ENCODE measurements at places on chromosomes 7 and 10.

GRCh38 chr7:109694149-109695071 lies 1124.7 kb downstream of the DNAJB9 start:
- no peak for DNase-seq

DNA sequence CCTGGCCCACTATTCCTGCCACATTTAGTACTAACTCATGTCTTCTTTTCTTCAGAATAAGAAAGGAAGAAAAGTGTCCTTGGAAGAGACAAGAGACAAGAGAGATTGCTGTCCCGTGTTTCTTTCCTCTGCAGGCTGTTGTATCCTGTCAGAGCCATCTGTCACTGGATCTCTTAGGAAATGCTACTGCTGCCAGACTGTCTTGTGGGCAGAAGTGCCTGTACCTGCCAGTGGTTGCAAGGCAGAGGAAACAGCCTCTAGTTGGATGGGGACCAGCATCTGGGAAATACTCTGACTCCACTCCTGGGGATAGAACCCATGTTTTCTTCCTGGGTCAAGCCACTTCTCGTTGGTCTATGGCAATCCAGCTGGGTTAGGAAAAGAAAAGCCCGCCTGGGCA lies 16.7 kb upstream of the MAP3K8 start:
- DNase-seq = no peak

- peak; percentile 95 for DNase-seq
Observed at GRCh38 chr7:6640246-6640721, 3.2 kb downstream of the ZNF316 start.

DNA sequence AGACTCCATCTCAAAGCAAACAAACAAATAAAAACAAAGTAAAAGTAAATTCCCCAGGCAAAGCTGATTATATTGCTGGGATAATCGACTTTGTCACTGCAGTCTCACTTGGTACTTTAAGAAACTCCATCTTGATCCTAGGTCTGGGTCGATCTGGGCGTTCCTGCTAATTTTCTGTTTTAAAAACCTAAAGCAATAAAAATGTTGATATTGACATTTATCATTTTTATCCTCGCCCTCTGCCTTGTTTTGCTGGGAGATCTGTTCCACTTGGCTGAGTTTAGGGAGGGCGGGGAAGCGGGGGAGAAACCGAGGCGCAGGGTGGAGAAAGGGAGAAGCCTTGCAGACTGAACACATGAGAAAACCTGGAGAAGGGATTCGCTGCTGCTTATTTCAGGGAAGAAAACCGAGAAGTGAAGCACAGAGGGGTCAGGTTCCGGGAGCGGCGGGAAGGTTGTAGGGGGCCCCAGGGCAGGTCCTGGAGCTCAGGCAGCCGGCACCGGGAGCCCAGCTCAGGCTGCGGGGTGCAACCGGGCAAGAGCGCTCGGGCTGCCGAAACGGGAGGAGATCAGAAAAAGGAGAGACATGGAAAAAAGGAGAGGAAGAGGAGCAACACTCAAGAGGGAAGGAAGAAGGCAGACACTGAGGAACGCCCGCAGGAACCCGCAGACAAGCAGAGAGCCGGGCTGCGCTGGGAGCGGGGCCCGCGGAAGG lies 27.3 kb upstream of the KMT2C start:
- DNase-seq = no peak

DNA sequence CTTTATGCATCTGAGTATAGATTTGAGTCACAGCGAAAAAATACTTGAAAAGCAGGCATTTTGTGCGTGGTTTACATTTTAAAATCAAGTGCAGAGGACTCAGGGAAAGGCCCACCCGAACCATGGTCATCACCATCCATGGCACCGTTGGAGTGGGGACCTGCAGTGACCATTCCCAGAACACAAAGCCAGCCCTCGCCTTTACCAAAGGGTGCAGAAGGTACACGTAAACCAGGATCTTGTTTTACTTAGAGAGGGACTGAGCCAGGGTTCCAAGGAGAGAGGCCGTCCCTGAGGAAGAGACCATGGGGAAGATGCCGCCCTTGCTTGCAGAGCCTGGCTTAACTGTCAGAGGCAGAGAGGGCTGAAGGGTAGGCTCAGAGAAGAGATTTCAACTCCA lies 12.0 kb upstream of the CNPY1 start:
- no peak for DNase-seq

GRCh38 chr10:102255404-102255803 lies 10.1 kb downstream of the GBF1 start:
- no peak for DNase-seq

DNA sequence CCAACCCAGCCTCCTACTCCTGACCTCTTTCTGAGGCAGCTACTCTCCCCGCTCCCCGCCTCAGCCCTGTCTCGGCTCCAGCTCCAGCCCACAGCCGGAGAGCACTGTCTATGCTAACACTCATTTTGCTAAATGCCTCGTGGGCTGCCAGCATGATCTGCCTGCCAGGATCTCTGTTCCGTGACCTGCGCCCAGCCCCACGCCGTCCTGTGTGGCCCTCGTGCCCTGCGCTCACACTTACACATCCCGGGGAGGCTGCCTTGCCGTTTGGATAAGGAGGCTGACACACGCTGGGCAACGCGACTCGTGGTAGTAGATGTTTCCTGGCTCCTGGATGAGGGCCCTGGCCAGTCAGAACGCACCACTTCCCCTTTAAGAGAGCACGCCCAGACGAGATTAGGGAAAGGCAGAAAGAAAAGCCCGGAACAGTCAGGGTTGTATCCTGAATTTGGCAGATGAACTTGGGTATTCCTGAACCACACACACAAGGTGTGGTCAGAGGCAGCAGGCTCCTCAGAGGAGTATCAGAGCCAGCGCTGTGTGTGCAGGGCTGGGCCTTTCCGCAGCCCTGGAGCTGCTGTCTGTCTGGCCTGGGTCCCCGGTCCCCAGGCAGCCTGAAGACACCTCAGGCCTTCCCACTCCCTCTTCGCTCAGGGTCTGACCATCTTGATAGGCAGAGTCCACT lies 97.7 kb upstream of the EFCAB10 start:
- peak; percentile 65 for DNase-seq

DNA sequence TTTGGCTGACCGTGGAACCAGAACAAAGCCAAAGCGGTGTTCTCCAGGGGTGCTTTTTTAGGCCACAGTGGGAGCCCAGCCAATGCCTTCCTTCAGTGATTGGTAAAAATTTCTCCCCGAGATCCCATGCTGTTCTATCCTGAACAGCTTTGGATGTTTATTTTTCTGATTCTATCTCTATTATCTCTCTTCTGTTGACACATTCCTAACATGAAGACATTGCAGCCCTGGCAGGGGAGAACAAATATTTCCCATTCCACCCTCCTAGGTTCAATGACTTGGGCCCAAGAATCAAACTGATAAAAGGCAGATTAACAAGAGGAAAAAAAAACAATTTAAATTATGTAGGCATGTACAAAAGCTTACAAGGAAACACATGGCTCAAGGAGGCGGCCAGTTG lies 162.7 kb downstream of the PFKFB3 start:
- no peak for DNase-seq

DNA sequence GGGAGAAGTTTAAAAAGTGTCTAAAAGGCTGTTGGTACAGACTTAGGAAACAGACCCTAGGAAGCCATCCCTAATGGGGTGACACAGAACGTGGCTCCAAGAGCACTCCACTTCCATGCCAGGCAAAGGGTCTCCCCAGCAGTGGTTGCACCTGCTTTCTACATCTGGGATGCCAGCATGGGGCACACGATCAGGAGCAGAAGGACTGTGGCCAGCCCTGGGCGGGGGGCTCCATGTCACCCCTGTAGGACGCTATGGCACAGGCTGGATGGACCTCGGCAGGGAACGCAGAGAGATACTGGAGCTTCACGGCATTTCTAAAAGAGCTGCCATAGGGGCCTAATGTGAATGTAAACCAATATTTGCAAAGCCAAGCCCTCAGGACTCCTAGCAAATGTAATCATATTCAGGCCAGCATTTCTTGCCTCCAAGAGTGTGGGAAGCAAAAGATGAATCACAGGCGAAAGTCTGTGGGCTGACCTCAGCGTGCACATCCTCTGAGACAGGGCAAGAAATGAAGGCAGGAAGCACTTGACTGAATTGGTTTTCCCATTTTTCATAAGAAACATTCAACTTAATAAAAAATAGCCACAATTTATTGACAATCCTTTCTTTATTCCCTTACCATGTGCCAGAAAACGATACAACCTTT lies 93.9 kb downstream of the ATXN7L1 start:
- no peak for DNase-seq

GRCh38 chr7:129189661-129190310 lies 1.4 kb downstream of the SMO start:
- DNase-seq = no peak

- DNase-seq = no peak
Observed at GRCh38 chr7:2312267-2312929, 1.8 kb downstream of the SNX8 start.

- DNase-seq = no peak
Observed at GRCh38 chr7:26699766-26700165, 164.6 kb downstream of the SKAP2 start.

GRCh38 chr10:98745645-98746044 lies 298.9 kb upstream of the HPS1 start:
- no peak for DNase-seq

DNA sequence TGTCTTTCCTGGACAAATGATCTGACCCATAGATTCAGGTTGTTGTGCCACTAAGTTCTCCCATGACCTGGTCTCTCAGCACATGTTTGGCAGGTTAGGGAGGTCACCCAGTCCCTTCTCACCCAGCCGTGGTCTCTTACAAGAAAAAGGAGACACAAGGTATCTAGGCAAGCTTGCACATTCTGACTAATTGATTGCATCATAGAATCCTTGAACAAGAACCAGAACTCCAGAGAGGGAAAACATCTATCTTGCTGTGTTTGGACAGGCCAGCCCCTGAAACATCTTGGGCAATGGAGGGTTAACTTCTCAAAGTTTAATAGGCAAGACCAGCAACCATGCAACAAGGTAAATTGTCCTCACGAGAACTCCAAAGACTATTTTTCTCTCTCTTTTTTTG lies 8.5 kb upstream of the HK1 start:
- DNase-seq = no peak

DNA sequence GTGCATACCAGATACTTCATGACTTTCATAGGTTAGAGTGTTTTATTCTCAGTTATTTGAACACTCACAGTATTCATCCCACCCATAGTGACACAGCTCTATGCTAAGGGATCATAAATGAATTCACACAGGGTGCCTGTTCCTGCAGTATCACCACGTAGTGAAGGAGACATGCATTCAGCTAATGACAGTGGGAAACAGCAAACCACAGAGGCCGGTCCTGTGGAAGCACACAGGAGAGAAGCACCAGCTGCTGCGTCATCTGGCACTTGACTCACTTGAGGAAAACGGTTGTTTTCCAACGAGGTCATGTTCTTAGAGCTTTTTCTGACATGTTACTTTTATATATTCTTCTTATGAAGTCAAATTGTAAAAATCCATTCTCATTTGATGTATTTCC lies 73.0 kb downstream of the UBE3C start:
- no peak for DNase-seq

GRCh38 chr7:152911922-152912321 lies 152.4 kb downstream of the ACTR3B start:
- DNase-seq = no peak

GRCh38 chr10:80444646-80445319 lies 9.3 kb upstream of the TSPAN14 start:
- DNase-seq = peak; percentile 80

- DNase-seq = peak; percentile 46
Observed at GRCh38 chr10:71426058-71426605, 29.4 kb downstream of the CDH23 start.

- no peak for DNase-seq
Observed at GRCh38 chr7:89826557-89826956, 327.7 kb upstream of the STEAP1 start.

DNA sequence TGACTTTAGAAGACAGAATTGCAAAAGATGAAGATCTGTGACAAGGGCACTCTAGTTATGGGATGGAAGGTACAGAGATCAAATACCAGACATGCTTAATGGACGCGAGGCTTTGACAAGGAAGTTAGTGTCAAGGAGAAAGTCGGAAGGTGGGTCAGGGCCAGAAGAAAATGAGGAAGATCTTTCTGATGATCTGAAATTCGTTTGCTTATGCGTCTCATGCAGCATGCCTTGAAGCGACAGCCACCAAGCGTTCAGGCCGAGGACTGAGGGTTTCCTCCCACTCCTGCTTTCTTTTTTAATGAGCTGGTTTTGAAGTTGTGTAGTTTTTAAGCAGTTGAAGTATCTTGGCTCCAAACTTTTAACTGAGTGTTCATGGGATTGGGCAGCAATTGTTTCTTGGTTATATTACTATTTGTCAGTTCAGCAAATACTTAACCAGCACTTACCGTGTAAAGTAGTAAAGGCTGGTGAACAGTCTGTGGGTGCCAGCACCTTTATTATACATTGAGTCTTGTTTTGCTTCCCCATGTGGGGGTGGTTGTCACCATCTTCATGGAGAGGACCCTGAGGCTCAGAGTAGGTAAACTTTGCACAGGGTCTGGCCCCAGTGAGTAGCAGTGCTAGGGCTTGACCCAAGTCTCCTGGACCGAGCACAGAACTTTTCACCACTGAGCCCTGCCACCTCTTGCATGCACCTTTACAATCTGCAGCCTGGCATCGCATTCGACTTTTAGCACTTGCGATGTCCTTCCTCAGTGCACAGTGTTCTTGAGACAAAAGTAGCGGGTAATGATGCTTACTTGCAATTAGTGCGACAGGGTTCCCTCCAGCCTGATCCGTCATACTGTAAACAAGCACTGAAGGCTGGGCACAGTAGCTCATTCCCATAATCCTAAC lies 14.3 kb upstream of the BHLHA15 start:
- no peak for DNase-seq

DNA sequence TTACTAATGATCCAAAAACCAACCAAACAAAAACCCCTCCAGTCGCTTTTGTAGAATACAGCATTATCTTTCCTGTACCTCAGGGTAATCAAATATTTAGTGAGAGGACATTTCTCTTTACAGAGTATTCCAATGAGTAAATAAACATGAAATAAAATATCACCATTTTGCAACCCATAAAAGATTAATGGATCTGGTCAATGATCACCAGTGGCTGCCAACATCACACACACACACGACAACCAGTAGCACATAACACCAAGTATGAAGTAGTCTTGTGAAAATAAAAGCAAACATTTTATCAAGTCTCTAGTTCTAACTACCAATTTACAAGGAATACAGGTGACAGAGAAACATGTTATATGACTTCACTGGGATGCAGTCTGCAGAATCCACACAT lies 188.6 kb upstream of the IMMP2L start:
- no peak for DNase-seq

- no peak for DNase-seq
Observed at GRCh38 chr10:33256458-33256857, 78.0 kb downstream of the NRP1 start.

- DNase-seq = no peak
Observed at GRCh38 chr7:119733127-119733879, 539.7 kb upstream of the KCND2 start.

All from endodermal cell (in vitro differentiated cells).